ENCODE measurements at places on chromosomes 2 and 18. TPM values are rescaled to one million over a fixed set of nuclear protein-coding genes. Genes with fewer than 3 reads are reported as not detected.

- DNase-seq: no peak
Measured at GRCh38 chr18:47893939-47894699, 36.3 kb downstream of the SMAD2 start.

Gene ARHGAP15
- 2.3 TPM for total RNA-seq

DNA sequence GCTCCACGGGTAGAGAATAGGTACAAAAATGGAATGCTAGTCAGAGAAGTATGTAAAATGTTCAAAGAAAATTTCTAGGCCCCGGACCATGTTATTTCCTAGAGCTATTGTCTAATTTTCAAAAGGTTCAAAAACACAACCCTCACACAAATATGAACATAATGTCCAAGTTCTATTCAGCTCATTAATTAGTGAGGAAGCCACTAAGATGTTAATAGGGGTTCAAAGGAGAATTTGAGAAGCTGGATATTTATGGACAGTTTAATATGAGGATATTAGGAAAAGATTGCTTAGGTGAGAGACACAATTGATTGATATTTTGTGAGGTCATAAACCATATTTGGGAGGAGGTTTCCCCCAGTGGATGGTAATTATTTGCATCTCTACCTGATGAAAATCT, 710.6 kb upstream of the ID2 start:
- no peak for DNase-seq

Gene CFC1
- total RNA-seq: not detected
